ENCODE measurements at places on chromosomes 3 and 15. TPM values are rescaled to one million over a fixed set of nuclear protein-coding genes. Genes with fewer than 3 reads are reported as not detected.

The CLDN18 gene
- not detected for total RNA-seq

The CCR2 gene
- not detected for total RNA-seq

The HRG gene
- 0.13 TPM for total RNA-seq

The GOLGA6A gene
- not detected for total RNA-seq

The WDR93 gene
- total RNA-seq: 0.41 TPM

The MEGF11 gene
- 0.63 TPM for total RNA-seq

The SPSB4 gene
- 0.67 TPM for total RNA-seq

The USP19 gene
- 55.2 TPM for total RNA-seq

The ATP10A gene
- total RNA-seq: 8.0 TPM

Data from kidney epithelial cell (primary cell).